Stimulated activated CD8-positive, alpha-beta memory T cell treated with anti-CD3 and anti-CD28 coated beads, Interleukin-2, amount 100 ng/mL, for 48 hours (primary cell): ENCODE measurements at places on chromosomes 2 and 18.

DNA sequence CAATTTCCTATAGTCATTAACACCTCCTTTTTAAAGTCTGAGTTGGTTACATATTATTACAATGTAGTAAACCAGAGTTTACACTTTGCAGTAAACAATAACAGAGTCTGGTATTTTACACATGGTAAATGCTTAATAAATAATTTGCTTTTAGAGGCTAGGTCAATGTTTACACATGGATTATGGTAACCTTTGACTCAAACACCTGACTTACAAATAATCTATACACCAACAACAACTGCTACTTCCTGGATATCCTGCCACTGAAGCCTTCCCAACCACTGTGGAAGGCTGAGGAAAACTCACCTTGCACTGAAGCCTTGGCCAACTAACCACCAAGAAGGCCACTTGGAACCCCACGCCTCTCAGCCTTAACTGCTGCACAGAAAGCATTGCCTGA lies 5.4 kb downstream of the ALS2 start:
- DNase-seq: no peak

GRCh38 chr2:195238379-195238778 lies 418.6 kb upstream of the SLC39A10 start:
- no peak for DNase-seq

GRCh38 chr2:70679259-70679658 lies 88.7 kb downstream of the ADD2 start:
- no peak for DNase-seq

DNA sequence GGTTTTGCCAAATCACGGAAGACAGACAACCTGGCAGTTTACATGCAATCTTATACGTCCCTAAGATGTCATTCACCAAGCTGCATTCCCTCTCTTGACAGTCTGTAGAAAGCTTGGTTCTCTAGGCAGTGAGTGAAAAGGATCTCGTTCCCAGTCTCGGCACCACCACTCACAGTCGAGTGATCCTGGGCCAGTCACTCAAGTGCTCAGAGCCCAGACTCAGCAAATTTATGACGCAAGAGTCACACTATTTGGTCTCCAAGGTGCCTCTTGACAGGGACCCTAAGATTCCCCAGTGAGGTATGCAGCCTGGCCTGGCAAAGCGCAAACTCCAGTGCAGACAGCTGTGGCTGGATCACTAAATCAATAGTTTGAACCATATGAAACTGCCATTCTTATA lies 77.9 kb downstream of the EIPR1 start:
- DNase-seq: no peak

DNA sequence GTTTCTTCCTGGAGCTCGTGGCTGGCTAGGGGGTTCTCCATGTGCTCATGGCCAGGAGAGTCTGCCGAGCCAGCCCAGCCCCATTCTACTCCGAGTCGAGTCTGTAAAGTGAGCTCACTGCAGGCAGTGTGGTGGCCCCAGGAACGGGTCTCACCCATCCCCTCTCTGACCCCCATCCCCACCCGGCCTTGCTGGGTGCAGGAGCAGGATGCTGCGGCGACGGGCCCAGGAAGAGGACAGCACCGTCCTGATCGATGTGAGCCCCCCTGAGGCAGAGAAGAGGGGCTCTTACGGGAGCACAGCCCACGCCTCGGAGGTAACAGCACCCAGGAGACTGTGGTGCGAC lies 1.4 kb downstream of the ANO7 start:
- no peak for DNase-seq

DNA sequence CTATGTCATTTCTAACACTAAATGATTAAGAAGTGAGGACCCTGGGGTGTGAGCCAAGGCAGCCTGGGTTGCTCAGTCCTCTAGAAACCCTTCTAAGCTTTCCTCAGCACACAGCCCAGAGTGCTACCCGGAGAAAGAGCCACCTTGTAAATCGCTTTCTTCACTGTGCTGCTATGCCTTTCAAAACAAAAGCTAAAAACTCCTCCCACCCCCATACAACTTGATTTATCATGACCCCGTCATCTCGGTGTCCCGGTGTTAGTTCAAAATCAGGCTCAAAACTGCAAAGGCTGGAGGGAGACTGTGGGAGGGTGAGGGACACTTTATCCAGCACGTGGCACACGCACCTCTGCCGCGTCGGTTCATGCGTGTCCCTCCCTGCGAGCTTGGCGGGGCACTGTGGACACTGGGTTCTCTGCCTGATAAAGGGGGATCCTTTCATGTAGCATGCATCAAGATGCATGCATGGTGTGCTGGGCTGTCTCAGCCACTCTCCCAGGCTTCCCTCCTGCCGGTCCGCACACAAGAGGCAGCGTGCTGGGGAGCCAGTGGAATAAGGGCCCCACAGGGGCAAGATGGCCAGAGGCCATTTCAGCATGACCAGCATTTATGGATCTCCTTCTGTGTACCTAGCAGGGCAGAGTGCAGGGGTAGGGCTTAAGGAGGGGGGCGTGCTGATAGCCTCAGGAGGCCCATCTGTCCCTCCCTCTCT lies 170.4 kb downstream of the SMAD7 start:
- no peak for DNase-seq

- DNase-seq: no peak
Observed at GRCh38 chr2:234492717-234493485, 4.0 kb downstream of the ARL4C start.

DNA sequence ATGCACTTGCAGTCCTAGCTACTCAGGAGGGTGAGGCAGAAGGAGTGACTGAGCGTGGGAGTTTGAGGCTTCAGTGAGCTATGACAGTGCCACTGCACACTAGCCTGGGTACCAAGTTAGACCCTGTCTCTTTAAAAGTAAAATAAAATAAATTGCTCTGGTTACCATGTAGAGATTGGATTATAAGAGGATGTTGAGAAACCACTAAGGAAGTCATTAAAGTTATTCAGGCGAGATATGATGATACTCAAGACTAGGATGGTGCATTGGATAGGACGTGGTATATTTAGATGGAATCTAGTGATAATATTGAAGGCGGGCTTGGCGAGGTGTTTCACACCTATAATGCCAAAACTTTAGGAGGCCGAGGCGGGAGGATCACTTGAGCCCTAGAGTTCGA lies 50.6 kb downstream of the BMPR2 start:
- no peak for DNase-seq

GRCh38 chr18:24176727-24177416 lies 38.0 kb downstream of the CABYR start:
- peak; percentile 55 for DNase-seq

DNA sequence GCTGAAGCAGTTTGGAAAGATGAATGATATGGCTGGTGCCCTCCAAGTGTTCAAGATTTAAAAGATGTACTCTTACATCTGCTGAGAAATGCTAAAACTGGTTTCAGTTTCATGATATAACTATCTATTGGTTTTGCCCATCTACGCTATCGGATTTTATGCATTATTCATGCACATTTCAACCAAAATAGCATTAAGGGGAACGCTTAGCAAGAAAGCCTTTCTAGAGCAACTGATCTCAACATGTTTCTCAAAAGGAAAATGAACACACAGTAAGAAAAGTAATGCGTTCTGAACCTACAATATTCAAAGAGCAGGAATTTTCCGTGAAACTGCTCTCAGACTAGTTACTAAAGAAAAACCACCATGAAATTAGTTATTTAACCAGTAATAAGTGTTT lies 93.9 kb downstream of the CABYR start:
- DNase-seq: no peak

GRCh38 chr18:7133181-7133580 lies 15.6 kb upstream of the LAMA1 start:
- no peak for DNase-seq

GRCh38 chr2:177348733-177349693 lies 43.6 kb upstream of the AGPS start:
- no peak for DNase-seq

GRCh38 chr2:112829101-112829960 lies 7.2 kb downstream of the IL1B start:
- no peak for DNase-seq

DNA sequence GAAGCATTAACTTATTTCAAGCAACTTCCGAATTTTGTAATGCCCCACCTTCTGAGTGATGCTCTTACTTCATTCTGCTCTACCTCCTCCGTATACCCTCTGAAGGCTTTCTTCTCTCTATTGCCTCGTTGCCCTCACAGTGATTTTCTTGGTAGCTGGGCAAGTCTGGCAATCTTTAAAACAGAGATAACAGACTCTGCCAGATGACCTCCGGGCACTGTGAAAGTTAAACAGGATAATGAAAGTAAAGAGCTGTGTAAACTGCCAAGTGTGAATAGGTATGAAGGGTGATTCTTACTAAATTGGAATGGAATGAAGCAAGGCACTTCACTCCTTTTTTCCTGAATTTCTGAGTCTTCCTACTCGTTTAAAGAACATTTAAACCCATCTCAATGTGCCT lies 207.3 kb upstream of the GYPC start:
- no peak for DNase-seq

DNA sequence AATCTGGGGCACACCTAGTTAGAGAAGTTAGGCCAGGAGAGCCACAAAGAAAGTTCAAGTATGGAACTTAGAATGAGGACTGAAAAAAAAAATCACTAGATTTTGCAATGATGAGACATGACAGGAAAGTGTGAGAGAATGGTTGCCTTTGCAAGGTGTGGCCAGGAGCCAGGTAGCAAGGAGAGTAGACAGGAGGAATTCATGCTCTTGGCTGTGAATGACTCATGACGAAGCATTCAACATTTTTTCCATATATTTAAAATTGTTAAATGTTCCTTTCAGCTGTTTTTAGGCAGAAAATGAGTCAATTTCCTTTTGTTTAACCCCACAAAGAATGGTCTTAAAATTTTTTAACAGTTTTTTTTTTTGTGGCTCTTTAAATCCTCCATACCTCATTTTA lies 636.9 kb downstream of the PLCL1 start:
- no peak for DNase-seq

DNA sequence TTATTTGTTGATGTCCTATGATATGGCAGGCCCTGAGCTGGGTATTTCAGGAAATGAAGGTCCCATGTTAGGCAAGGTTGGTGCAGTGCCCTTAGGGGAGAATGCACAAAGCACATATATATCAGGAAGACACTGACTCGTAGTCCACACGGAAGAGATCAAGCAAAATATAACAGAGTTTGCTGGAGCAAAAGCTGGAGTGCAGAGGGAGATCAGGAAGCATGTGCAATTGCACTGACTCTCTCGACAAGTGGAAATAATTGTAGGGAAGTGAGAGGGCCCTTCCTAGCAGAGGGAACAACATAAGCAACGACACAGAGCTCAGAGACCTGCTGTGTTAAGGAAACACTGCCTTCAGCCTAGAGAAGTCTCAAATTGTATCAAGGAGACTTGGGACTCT lies 4.2 kb downstream of the ZNF385B start:
- DNase-seq: no peak

GRCh38 chr2:145593991-145594614 lies 1074.2 kb upstream of the ZEB2 start:
- DNase-seq: no peak

- no peak for DNase-seq
Observed at GRCh38 chr2:70852824-70853223, 17.2 kb upstream of the CD207 start.

GRCh38 chr2:3323360-3324035 lies 54.1 kb downstream of the EIPR1 start:
- DNase-seq: no peak

GRCh38 chr18:36302676-36303075 lies 5.2 kb downstream of the FHOD3 start:
- no peak for DNase-seq

GRCh38 chr18:71020342-71021029 lies 731.6 kb downstream of the SOCS6 start:
- no peak for DNase-seq

DNA sequence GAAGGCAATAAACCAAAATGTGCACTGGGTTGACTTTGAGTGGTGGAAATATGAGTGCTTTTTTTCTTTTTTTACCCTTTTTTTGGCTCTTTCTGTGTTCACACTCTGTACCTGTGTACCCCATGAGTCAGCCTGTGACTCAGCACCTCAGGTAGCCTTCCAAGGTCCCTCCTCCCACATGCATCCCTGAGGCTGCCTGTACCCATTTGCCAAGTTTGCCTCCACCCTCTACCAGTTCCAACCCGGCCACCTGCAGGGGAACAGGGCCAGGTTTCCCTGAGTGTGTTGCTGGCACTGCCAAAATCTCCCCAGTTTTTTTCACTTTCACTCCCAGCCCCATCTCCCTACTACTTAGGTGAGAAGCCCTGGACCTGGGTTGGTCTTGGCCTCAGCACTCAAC lies 14.0 kb downstream of the CXCR1 start:
- DNase-seq: no peak

DNA sequence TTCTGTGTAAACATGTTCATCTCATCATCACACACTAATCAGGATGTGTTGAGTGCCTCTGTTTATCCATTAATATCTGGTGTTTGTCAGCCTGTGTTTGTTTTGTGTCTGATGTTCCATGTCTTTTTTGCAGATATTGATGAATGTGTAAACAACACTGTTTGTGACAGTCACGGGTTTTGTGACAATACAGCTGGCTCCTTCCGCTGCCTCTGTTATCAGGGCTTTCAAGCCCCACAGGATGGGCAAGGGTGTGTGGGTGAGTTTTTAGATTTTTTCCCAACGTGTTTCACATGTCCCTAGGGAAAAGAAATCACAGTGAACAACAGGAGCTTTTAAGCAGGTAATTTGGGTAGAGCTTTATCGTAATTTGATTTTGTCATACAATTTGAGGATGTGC lies 133.7 kb upstream of the RASGRP3 start:
- DNase-seq: no peak

DNA sequence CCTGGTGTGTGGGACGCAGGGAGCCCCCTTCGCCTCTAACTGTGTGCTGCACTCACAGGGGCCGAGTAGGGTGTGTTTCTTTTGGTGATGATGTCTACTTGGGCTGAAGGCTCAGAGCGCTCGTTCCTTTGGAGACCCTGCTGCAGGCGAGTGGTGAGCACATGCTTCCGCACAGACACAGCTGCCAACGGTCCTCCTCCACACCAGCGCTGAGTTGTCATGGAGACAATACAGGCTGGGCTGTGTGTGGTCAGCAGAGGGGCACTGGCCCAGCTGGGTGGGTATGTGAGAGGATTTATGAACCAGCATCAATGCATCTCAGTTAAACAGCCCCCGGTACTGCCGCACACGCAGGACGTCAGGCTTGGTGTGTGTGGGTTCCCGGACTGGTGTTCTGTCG lies 143.5 kb downstream of the SH3RF3 start:
- no peak for DNase-seq

GRCh38 chr2:85303780-85304531 lies 23.8 kb downstream of the TGOLN2 start:
- no peak for DNase-seq

DNA sequence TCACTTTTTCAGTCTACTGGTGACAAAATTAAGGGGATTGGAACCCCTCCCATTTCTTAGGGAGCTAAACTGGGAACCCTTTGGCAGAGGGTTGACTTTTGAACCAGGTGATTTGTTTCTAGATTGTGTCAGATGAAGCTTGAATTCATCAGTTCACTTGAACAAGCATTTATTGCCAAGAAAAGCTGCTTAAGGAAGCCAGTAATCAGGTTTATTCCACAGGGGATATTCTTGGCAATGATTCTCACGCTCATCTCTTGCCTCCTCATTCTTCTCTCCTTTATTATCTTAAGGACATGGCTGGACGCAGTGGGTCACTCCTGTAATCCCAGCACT lies 101.0 kb downstream of the ALPK2 start:
- DNase-seq: no peak

GRCh38 chr2:190417045-190417842 lies 9.1 kb downstream of the MFSD6 start:
- no peak for DNase-seq
